ENCODE measurements at places on chromosomes 1 and 21. TPM values are rescaled to one million over a fixed set of nuclear protein-coding genes. Genes with fewer than 3 reads are reported as not detected.

DNA sequence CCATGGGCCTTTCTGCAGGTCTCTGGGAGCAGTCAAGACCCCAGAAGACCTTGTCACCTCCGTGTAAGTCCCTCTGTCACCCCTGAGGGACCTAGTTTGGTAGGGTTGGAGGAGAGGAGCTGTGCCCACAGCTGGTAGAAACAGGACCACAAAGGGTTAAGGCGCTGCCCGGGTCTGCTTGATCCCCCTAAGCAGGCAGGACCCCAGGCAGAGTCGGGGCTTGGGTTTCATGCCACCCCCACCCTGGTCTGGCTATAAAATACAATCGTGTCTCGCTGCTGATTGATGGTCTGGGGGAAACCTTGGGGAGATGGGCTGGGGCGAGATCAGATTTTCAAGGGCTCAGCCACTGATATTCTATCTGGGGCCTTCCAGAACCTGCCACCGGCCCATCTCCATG, 50.9 kb downstream of the TAS1R2 start:
- no peaks in the 10 kb centered on the region for H3K36me3 ChIP-seq
- H3K4me3 ChIP-seq: no peak overlapping the region
- no peak overlapping the region for H3K27ac ChIP-seq
- DNase-seq: no peak
- H3K27me3 ChIP-seq: peaks cover 24% of the 10 kb centered on the region

Gene OXCT2
- total RNA-seq: 1.9 TPM

GRCh38 chr1:50490640-50491039, 67.4 kb upstream of the DMRTA2 start:
- peaks cover 56% of the 10 kb centered on the region for H3K36me3 ChIP-seq
- H3K4me3 ChIP-seq: no peak overlapping the region
- no peaks in the 10 kb centered on the region for H3K27me3 ChIP-seq
- H3K27ac ChIP-seq: no peak overlapping the region

Gene DNAJC16
- 10.0 TPM for total RNA-seq

Gene CD55
- 40.4 TPM for total RNA-seq

Gene SLC45A3
- 0.55 TPM for total RNA-seq

DNA sequence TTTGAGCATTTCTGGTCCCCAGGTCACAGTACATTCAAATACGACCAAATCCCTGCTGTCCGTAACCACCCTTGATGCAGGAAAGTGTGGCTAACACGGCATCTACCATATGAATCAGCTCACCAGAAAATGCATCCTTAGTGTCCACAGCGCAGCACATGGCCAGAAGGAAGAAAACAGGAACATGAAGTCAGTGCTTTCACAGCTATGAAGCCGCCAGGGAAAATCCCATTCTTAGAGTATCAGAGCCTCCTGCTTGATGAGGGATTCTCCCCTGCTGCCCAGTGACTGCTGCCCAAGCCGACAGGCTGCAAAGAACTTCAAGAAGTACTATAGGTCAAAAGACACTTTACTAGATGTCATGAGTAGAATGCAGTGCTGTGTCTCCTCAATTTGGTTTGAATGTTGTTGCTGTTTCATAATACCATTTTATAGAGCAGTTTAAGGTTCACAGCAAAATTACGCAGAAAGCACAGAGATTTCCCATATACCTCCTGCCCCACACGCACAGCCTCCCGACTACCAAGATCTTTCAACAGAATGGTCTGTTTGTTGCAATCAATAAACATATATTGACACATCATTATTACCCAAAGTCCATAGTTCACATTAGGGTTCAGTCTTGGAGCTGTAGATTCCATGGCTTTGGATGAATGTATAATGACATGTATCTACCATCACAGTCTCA, 14.5 kb downstream of the TIAM1 start:
- no peak overlapping the region for H3K4me3 ChIP-seq
- no peaks in the 10 kb centered on the region for H3K27me3 ChIP-seq
- DNase-seq: no peak
- H3K27ac ChIP-seq: no peak overlapping the region

DNA sequence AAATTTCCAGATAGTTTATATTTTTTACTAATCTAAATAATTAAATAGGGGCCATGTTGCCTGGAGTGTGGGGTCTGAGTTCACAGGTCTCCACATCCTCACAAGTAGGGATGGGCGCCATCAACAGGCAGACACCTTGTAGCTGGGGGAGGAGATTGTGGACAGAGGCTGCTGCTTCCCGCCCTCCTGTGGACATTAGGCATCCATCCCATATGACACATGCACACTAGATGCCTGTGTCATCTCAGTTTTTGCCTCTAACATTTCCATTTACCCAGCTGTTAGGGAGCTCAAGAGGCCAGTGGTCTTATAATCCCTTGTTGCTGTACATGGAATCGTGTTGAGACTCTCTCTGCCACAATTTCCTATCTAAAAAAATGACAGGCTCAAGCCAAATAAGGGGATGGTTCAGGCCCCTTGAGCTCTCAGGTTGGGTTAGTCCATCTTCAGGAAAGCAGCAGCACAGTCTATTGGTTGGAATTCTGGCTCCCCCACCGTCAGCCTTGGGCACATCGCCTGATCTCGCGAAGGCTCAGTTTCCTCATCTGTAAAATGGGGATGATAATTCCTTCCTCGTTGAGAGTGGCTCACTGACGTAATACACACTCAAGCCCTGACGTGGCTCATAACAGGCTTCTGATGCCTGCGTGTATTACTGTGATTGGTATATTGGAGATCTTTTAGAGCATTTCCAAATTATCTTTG, 13.6 kb downstream of the LHX4 start:
- H3K27me3 ChIP-seq: peaks cover 42% of the 10 kb centered on the region
- no peaks in the 10 kb centered on the region for H3K4me1 ChIP-seq
- no peak overlapping the region for H3K27ac ChIP-seq
- no peaks in the 10 kb centered on the region for H3K36me3 ChIP-seq
- DNase-seq: no peak
- no peak overlapping the region for H3K4me3 ChIP-seq

DNA sequence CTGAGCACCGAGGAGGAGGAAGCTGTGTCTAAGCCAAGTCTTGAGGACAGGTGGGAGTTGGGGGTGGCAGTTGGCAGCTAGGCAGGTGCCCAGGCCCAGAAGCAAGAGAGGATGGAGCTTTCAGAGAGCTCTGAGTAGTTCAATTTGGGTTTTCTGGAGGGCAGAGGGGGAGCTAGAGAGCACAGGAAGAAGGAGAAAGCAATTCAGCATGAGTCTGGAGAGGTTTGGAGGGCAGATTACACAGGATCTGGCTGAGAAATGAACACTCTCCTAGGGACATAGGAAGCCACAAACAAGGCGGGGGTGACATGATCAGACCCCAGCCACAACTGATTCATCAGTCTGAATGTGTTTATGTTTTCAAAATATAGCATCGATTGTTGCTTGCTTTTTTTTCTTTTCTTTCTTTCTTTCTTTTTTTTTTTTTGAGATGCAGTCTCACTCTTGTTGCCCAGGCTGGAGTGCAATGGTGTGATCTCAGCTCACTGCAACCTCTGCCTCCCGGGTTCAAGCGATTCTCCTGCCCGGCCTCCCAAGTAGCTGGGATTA, 23.8 kb downstream of the PTPRF start:
- no peak overlapping the region for H3K4me3 ChIP-seq
- H3K4me1 ChIP-seq: peaks cover 3% of the 10 kb centered on the region
- peak; percentile 20 for DNase-seq
- peaks cover 6% of the 10 kb centered on the region for H3K27me3 ChIP-seq

DNA sequence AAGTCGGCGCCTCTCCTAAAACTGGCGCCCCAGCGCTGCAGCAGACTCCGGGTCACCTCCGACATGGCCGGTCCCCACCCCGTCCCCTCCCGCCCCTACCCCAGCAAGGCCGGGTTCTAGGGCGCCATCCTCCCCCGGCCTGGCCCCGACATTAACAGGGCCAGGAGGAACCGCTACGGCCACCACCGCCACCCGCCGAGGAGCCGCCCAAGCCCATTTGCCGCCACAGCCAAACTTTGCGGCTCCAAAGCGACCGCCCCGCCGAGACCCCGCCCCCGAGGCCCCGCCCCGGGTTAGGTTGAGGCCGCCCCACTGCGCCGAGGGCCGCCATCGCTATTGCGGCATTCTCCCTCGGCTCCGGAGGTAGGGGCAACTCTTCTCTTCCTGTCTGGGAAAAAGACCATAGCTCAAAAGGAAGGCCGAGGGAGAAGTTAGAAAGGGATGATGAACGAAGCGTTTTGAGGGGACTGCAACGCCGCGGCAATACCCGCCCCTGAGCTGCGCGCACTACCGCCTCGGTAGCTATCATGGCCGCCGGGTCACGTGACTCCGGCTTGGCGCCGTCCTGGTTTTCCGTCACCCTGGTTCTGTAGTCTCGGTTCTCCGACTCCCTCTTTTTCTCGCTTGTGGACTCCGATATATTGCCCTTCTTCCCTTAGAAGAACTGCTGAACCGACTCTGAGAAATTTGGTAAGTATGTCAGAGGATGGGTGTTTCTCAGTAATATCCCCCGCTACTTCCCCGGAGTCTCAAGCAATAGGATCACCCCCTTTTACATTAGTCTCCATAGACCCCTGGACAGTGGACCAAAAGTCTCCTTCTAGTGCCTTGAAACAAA, at the start of the genes AIDA and BROX:
Gene AIDA, minus strand, starts transcription at position 239 of the 838 bp plus-strand sequence. Its CDS starts 174 bp downstream, at position 65.
Gene BROX, plus strand, starts transcription at position 312 of the 838 bp plus-strand sequence. CDS start 3,136 bp downstream, outside the sequence.
- H3K27ac ChIP-seq: peak within 1 kb of the TSS; percentile 98
- peaks cover 23% of the 10 kb centered on the region for H3K36me3 ChIP-seq

DNA sequence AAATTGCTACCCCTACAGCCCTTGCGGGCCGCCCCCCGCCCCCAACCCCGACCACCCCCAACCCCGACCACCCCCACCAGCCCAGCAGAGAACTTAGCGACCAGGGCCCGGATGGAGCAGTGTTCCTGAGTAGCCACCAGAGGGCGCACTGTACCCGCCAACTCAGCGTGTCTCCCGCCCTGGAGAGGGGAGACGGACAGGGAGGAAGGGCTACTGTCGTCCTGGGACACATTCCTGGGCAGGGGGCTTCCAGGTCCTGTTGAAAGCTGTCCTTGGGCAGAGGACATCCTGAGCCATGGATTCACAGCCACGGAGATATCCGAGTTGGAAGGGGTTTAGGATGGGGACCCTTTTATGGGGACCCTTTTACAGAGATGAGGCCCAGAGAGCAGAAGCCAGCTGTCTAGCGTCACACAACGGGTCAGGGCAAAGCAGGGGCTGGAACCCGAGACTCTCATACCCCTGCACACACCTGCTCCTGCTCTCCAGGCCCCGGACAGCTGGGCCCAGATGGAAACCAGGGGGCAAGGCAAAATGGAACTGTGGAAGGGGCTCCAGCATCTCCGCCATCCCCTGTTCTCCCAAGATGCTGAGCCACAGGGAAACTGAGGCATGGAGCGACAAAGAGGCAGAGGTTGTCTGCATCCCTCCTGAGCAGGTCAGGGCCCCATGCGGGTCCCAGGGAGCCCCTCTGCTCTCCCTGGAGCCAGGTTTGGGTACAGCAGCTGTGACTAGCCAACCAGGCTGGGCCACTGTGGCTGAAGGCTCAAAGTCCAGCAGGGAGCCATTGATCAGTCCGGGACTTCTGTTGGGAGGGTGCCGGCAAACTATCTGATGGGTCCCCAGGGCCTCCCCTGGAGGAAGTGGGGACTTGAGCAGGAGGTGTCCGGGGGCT, 25.0 kb upstream of the LAPTM5 start:
- no peak overlapping the region for H3K27ac ChIP-seq
- no peaks in the 10 kb centered on the region for H3K36me3 ChIP-seq
- peaks cover 5% of the 10 kb centered on the region for H3K4me1 ChIP-seq
- peaks cover 2% of the 10 kb centered on the region for H3K27me3 ChIP-seq

DNA sequence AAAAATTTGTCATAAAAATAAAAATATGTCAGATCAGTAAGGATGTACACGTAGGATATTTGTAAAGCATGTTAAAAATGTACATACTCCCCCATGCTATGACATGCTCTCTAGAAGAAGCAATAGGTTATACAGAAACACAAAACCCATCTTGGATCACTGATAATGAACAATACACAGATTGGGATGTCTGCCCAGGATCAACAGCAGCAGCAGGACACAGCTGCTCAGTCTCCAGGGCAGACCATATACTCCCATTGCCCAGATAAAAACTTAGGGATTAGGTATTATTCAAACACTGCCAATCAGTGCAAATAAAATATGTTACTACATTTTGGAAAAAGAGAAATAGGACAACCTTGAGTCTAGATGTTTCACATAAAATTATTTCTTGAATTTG, 39.0 kb downstream of the DAB1 start:
- no peak overlapping the region for H3K27ac ChIP-seq
- H3K36me3 ChIP-seq: no peaks in the 10 kb centered on the region
- H3K4me1 ChIP-seq: no peaks in the 10 kb centered on the region

DNA sequence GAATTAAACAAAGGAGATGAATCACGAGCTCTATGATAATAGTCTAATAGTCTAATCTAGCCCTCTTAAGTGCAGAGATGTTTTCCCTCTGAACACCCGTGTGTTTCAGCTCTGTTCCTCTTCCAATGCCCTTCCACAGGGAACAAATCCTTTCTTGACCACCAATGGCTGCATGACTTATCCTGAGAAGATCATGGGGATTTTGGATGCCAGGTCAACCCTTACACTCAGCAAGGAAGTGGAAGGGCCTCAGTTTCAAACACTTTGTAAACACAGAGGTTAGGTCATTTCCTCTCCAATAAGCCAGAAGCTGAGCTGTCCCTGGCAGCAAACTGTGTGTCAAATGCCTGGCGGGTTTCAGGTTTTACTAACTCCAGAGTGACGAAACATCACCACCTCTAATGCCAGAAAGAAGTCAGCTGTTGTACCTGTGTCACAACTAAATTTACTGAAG, 200.0 kb downstream of the GABPA start:
- peaks cover 8% of the 10 kb centered on the region for H3K4me1 ChIP-seq
- DNase-seq: peak; percentile 58
- no peak overlapping the region for H3K4me3 ChIP-seq
- H3K27me3 ChIP-seq: no peaks in the 10 kb centered on the region
- no peak overlapping the region for H3K27ac ChIP-seq

- H3K4me3 ChIP-seq: no peak overlapping the region
- no peak overlapping the region for H3K27ac ChIP-seq
- no peaks in the 10 kb centered on the region for H3K36me3 ChIP-seq
- no peak for DNase-seq
- no peaks in the 10 kb centered on the region for H3K4me1 ChIP-seq
- H3K27me3 ChIP-seq: no peaks in the 10 kb centered on the region
Measured at GRCh38 chr1:43590388-43590925, 59.5 kb upstream of the KDM4A start.

Gene RGS7
- not detected for total RNA-seq

DNA sequence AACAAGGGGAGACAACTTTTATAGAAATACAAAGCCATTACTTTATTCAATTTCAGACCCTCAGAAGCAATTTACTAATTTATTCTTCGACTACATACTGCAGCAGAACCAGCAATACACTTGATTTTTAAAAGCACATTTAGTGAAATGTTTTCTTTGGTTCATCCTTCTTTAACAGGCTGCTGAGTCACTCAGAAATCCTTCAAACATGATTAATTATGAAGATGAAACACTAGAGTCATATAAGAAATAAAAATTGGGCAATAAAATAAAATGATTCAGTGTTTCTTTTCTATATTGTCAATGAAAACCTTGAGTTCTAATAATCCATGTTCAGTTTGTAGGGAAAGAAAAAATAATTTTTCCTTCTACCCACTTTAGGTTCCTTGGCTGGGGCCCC, 47.0 kb downstream of the CHML start:
- H3K4me1 ChIP-seq: peaks cover 27% of the 10 kb centered on the region
- peaks cover 3% of the 10 kb centered on the region for H3K36me3 ChIP-seq
- H3K4me3 ChIP-seq: no peak overlapping the region
- no peak for DNase-seq
